ENCODE measurements at places on chromosomes 4 and X.
A peak's percentile ranks its signal among the peaks of the same experiment; 100 is the strongest.

GRCh38 chrX:81708487-81708886, 506.6 kb downstream of the SH3BGRL start:
- DNase-seq: no peak

- DNase-seq: no peak
Measured at GRCh38 chr4:150972592-150972991, 42.5 kb downstream of the LRBA start.

GRCh38 chr4:113878668-113879067, 100.8 kb downstream of the ARSJ start:
- peak; percentile 14 for DNase-seq

GRCh38 chrX:10952619-10953018, 158.5 kb upstream of the HCCS start:
- no peak for DNase-seq
